ENCODE measurements at places on chromosomes 16 and 17. TPM values are rescaled to one million over a fixed set of nuclear protein-coding genes. Genes with fewer than 3 reads are reported as not detected.

DNA sequence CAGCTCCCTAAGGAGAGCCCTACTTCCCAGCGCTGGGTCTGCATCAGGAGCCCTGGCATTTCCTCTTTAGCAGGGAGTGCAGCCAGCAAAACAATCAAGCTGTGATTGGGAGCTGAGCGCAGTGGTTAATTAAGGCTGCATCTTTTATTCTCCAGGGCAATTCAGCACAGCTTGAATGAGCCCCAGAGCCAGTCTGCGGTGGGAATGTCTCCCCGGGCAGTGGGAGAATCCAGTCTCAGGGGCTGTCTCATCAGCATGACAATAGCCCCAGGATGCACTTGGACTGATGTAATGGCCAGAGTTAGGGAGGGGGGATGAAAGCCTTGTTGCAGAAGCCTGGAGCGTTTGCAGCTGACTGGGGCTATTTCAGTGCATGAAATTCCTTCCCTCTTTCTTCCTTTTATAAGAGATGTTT lies 292.6 kb upstream of the SOX9 start:
- no peak overlapping the region for H3K27ac ChIP-seq
- no peaks in the 10 kb centered on the region for H3K36me3 ChIP-seq
- no peak for DNase-seq
- H3K27me3 ChIP-seq = no peaks in the 10 kb centered on the region

DNA sequence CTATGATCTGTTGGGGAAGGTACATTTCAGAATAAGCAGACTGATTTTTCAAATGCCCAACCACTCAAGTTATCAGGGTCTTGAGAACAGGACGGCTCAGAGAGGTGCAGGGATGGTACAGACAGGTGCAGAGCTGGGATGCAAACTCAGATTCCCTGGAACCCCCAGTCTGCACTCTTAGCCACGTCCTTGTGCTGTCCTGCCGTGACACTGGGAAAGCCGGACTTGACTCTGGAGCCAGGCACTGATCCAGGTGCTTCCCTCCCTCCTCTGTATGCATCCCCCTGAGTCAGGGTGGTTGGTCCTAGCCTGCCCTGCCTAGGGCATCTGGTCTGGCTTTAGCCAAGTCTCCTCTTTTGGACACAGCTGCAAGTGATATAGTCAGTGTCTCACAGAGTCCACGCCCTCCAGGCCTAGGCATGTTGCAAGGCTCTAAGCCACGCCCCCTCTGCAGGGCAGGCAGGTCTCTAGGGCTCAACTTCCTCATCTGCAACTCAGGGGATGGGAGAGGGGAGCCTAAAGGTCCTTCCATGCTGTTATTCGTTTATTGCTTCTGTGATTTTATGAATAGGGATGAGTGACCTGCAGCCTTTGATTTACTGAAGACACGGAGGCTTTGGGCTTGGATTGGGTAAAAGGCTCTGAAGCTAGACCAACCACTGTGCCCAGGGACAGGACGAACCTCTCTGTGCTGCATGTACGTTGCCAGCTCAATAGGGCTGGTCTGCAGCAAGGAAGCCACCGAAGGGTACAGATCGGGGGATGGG lies 97.3 kb downstream of the SDK2 start:
- no peak overlapping the region for H3K4me3 ChIP-seq
- peaks cover 3% of the 10 kb centered on the region for H3K4me1 ChIP-seq
- no peaks in the 10 kb centered on the region for H3K36me3 ChIP-seq
- no peak overlapping the region for H3K27ac ChIP-seq
- peak; percentile 16 for DNase-seq

GRCh38 chr17:80825471-80826345 lies 165.9 kb upstream of the CHMP6 start:
- no peak for DNase-seq
- H3K4me3 ChIP-seq = no peak overlapping the region
- H3K27ac ChIP-seq = no peak overlapping the region
- H3K4me1 ChIP-seq = peaks cover 5% of the 10 kb centered on the region
- no peaks in the 10 kb centered on the region for H3K27me3 ChIP-seq

- H3K36me3 ChIP-seq = peaks cover 75% of the 10 kb centered on the region
- H3K4me1 ChIP-seq = no peaks in the 10 kb centered on the region
- H3K4me3 ChIP-seq = no peak overlapping the region
- H3K27me3 ChIP-seq = no peaks in the 10 kb centered on the region
- no peak for DNase-seq
- no peak overlapping the region for H3K27ac ChIP-seq
Observed at GRCh38 chr17:44079877-44080821, 9.6 kb downstream of the G6PC3 start.

- H3K27me3 ChIP-seq = peaks cover 3% of the 10 kb centered on the region
- H3K27ac ChIP-seq = no peak overlapping the region
- H3K4me3 ChIP-seq = no peak overlapping the region
- DNase-seq = no peak
Observed at GRCh38 chr17:77280304-77281121, 139.7 kb downstream of the SEC14L1 start.

DNA sequence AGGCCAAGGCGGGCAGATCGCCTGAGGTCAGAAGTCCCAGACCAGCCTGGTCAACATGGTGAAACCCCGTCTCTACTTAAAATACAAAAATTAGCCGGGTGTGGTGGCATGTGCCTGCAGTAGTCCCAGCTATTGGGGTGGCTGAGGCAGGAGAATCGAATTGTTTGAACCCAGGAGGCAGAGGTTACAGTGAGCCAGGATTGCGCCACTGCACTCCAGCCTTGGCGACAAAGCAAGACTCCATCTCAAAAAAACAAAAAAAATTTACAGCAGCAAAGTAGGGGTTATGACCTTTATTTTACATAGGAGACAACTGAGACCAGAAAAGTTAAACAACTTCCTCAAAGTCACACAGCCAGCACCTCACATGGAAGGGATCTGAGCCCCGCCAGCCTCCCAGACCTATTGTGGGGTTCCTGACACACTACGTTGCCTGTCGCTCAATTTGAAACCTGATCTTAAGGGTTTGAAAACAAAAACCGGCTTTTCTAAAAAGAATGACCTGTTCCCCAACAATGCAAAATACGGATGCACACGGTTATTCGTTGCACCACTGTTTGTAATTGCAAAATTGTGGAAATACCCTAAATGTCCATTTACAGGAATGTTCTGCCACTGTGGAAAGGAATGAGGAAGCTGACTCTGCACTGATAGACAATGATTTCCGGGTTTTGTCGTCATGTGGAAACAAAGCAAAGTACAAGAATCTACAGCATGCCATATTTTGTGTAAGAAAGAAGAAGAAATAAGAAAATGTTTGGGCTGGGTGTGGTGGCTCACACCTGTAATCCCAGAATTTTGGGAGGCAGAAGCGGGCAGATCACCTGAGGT lies 77.2 kb downstream of the CNGB1 start:
- peaks cover 5% of the 10 kb centered on the region for H3K4me1 ChIP-seq
- peak; percentile 5 for DNase-seq
- H3K4me3 ChIP-seq = no peak overlapping the region

DNA sequence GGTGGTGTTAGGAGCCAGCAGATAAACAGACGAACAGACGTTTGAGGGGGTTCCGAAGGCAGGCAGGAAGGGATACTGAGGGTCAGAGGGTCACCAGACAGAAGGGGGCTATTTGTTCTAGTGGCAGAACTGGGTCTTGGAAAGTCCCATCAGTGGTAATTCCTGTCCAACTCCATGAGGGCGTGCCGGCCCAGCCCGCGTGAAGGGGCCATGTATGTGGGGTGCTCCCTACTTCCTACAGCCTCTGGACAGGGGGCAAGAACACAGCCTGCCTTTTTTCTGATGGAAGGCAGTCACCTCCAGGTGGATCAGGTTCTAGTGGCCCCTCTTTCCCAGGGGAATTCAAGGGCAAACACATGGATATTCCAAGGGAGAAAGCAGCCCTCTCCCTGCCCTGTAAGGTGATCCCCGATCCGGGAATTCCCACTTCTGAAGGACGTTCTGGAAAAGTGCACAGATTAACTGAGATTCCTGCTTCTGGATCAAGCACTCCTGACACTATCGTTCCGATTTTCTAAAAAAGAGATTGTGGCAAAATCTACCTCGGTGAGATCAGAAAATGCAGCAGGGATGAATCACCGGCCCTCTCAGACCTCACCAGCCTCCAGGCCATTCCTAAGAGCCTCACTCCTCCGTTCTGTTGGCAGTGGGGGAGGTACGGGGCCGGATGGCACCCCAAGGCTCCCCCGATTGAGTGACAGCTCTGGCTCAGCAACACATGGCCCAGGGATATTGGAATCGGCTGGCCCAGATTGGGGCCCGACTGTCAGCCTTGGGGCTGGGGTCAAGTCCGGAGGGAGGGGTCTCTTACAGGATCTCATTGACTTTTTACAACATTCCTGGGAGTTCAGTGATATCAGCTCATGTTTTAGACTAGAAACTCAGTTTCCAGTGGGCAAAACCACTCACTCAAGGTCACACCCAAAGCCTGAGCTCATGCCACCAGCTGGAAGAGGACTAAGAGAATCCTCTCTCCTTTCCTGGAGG lies 12.4 kb downstream of the STX1B start:
- peak overlapping the region; percentile 59 for H3K4me3 ChIP-seq
- H3K27me3 ChIP-seq = peaks cover 3% of the 10 kb centered on the region
- DNase-seq = no peak
- no peaks in the 10 kb centered on the region for H3K36me3 ChIP-seq
- no peak overlapping the region for H3K27ac ChIP-seq

DNA sequence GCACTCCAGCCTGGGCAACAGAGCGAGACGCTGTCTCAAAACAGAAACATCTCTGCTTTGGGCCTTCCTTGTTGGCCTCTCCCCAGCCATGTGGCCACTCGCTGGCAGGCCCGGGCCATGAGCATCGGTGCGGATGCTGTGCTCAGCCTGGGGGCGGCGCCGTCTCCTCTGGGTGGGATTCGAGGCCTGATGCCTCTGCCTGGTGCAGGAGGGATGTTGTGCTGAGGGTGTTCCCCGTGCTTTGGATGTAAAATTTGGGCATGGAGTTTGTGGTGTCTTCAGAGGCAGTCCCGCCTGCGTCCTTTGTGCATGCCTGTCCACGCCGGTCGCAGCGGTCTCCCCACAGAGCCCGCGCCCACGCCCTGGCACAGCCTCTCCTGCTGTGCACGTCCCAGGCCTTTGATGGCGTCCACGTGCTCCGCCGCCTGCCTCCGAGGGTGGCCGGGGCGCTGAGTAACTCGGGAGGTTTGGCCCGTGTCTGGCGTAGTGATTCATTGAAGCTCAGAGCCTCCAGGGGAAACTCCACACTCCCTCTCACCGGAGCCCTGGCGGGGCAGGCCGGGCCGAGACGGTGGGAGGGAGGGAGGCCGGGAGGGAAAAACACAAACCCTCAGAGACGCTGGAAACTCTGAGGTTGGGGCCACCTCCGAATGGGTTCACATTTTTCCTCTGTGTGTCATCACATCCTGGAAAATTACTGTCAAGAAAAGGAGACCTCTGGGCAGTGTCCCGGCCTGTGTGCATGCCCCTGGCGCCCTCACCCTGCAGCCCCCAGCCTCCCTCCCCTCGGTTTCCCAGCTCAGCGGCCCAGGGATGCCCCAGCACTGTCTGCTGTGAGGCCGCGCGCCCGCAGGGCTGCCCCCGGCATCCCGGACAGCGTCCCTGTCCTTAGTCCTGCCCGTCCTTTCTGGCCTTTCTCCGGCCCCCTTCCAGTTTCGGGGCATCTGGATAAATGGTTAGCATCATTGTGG lies 19.0 kb downstream of the CENPX start:
- H3K36me3 ChIP-seq = peaks cover 4% of the 10 kb centered on the region
- peaks cover 16% of the 10 kb centered on the region for H3K4me1 ChIP-seq
- H3K27ac ChIP-seq = no peak overlapping the region
- DNase-seq = no peak

DNA sequence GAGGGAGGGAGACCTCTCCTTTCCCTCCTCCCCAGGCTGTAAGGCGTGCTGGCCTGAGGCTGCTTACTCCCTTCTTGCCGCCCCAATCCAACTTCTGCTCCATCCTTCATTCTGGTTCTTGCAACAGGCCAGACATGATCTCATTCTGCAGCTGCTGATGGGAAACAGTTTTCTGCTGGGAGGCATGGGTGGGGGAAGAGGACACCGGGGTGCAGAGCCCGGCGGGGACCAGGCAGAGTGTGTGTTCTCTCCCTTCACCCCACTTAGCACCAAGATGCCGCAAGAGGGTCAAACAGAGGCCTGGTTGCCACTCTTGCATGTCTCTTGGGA lies 1.4 kb downstream of the SARM1 start:
- H3K4me1 ChIP-seq = peaks cover 14% of the 10 kb centered on the region
- no peak overlapping the region for H3K4me3 ChIP-seq
- no peak overlapping the region for H3K27ac ChIP-seq

- no peaks in the 10 kb centered on the region for H3K36me3 ChIP-seq
- no peak overlapping the region for H3K27ac ChIP-seq
- DNase-seq = no peak
Observed at GRCh38 chr16:11620243-11621003, 33.7 kb upstream of the LITAF start.

GRCh38 chr17:71975331-71975801 lies 145.5 kb upstream of the SOX9 start:
- no peaks in the 10 kb centered on the region for H3K4me1 ChIP-seq
- H3K27me3 ChIP-seq = no peaks in the 10 kb centered on the region
- H3K4me3 ChIP-seq = no peak overlapping the region
- H3K36me3 ChIP-seq = no peaks in the 10 kb centered on the region
- no peak overlapping the region for H3K27ac ChIP-seq

- DNase-seq = no peak
- no peaks in the 10 kb centered on the region for H3K27me3 ChIP-seq
- H3K36me3 ChIP-seq = peaks cover 4% of the 10 kb centered on the region
- H3K4me3 ChIP-seq = no peak overlapping the region
- peak overlapping the region; percentile 4 for H3K27ac ChIP-seq
- H3K4me1 ChIP-seq = peaks cover 15% of the 10 kb centered on the region
Observed at GRCh38 chr17:80695979-80696378, 151.3 kb downstream of the RPTOR start.

GRCh38 chr17:42536372-42537155 lies 523 bp downstream of the NAGLU start:
- H3K27me3 ChIP-seq = no peaks in the 10 kb centered on the region
- peaks cover 37% of the 10 kb centered on the region for H3K4me1 ChIP-seq
- DNase-seq = no peak
- peak overlapping the region; percentile 51 for H3K27ac ChIP-seq
- H3K36me3 ChIP-seq = peaks cover 19% of the 10 kb centered on the region
- peak overlapping the region; percentile 61 for H3K4me3 ChIP-seq

DNA sequence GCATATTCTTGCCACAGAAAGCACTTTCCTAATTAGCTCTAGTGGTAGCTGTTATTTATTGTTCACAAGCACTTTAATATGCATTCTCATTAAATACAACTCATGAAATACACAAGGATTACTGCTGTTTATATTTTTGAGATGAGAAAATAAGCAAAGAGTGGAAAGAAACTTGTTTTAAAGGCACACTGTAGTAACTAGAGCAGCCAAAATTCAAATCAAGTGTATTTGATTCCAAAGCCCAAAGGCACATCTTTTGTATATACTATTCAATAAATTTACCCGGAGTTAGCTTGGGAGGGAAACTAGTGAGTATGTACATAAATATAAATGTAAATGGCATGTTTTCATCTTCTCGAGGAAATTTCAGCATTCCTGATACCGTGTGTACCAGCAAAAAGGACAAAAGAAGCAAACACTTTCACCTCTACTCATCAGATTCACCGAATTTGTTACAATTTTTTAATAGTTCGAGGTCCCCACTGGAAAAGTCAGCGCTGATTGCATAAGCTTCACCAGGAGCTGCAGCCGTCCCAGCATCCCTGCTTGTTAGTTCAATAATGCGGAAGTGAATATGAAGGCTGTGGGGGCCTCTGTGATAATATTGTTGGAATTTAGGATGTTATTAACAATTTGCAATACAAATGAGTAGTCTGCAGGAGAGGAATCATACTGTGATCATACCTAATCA lies 371.6 kb upstream of the MON1B start:
- no peak for DNase-seq
- no peak overlapping the region for H3K27ac ChIP-seq
- H3K4me3 ChIP-seq = no peak overlapping the region

CCL23 gene
- 0.61 TPM for total RNA-seq

PPL gene
- 3.7 TPM for total RNA-seq

Measured in thymus (tissue), 14 donors.